ENCODE measurements at places on chromosomes 12 and 14. TPM values are rescaled to one million over a fixed set of nuclear protein-coding genes. Genes with fewer than 3 reads are reported as not detected.

GRCh38 chr12:7068994-7069346 is 8.5 kb downstream of the C1S start:
- DNase-seq: no peak

GRCh38 chr14:57609192-57610075 is 115.8 kb upstream of the CCDC198 start:
- no peak for DNase-seq

DNA sequence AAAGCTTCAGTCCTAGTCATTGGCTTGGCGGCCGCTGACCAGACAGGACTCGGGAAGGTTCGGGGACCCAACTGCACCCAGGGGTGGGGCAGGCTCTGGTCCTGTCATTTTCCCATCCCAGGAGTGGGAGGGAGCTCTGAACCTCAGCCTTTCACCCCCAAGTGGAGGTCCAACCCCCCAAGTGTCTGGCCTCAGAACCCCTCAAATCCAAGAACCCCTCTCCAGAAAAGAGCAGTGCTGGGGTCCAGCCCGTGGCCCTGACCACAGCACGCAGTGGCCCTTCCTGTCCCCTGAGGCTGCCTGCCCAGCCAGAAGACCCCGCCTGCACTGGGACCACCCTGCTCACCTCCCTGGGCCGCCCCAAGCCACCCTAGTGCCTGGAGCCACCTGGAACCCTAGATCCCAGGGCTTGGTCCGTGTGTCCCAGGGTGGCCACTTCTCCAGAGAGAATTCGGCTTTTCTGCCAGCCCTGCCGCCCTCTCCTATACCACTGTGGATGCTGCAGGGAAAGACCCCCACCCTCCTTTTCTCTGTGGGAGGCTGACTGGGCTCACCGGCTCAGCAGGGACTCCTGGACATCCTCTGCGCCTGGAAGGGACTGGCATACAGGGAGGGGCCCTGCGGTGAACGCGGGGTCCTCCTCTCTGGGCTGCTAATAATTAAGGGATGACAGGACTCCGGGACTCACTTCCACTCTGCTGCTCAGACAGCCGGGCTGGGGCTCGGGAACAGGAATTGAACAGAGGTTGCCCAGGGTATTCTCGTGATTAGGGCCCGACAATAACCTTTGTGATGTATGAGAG is 326.9 kb upstream of the SFSWAP start:
- DNase-seq: peak; percentile 54

DNA sequence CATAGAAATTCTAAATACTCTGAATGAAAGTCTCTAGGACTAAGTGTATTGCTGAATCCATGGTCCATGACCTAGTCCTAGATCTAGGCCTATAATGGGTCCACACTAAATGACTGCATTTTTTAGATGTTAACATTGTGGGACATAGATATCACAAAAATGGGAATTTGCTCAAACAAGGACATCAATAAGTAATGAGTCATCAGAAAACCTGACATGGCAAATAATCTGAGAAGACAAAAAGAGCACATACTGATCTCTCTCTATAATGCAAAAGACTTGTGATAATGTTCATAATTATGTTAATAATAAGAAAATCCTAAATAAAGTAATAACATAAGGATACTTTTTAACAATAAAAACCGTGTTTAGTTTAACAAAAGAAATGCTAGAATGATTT is 1168.4 kb downstream of the FSCB start:
- no peak for DNase-seq

DNA sequence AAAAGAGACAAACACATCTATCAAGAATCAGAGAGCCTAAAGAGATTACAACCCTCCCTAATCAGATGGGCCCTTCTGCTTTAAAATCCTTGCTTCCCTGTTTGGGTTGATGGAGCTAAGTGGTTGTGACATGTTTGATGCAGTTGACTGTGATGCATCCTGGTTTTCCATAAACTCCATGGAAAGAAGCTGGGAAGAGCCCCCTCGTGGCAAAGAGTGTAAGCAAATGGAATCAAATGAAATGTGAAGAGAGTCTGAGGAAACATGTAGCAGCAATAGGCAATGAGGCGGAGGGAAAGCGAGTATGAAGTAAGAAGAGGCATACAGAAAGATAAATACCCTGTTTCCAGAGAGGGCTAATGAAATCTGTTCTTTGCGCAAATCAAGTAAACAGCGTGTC is 70.4 kb upstream of the SLCO1C1 start:
- no peak for DNase-seq

DNA sequence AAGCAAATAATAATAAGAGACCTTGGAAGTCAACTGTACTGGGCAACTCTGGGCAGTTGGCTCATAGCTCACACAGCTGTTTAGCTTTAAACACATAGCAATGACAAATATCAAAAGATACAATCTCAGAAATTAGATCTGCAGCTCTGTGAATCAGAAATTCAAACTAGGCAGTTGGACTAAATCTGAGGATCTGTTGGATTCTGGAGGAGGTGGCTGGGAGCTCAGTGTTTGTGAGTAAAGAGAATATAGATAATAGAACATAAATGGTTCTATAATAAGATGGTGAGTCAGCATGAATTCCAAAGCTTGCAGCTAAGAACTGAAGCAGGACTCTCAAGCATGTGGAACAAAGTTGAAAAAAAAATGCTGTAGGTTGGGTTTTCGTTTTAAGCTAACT is 1949.4 kb upstream of the SEL1L start:
- DNase-seq: no peak

DNA sequence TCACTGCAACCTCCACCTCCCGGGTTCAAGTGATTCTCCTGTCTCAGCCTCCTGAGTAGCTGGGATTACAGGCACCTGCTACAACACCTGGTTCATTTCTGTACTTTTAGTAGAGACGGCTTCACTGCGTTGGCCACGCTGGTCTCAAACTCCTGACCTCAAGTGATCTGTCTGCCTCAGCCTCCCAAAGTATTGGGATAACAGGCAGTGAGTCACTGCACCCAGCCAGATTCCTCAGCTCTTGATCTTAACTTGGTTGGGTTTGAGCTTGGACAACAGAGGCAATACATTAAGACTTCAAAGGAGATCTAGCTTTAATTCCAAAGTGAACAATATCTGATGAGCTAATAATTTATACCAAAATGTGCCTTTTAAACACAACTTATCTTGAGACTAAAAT is 5.6 kb downstream of the DAZAP2 start:
- no peak for DNase-seq

- no peak for DNase-seq
Observed at GRCh38 chr12:79367032-79367589, 323.7 kb downstream of the PAWR start.

- DNase-seq: no peak
Observed at GRCh38 chr14:74904635-74905503, 18.2 kb downstream of the RPS6KL1 start.

DNA sequence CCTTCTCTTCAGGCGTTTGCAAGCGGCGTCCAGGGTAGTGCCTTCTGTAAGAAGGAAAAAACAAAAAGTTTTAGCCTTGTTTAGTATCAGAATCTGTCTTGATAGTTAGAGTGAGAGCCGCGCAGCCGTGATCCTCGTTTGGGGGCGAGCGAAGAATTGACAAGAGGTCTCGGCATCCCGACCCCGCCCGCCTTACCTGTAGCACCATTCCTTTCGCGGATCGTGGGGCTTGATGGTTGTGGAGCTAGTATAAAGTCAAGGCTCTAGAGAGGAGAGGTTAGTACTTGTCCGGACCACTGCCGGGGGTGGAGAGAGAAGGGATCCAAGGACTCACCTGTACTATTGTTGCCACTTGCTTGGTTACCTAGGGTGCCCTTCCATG is 494 bp downstream of the TMTC3 start:
- DNase-seq: peak; percentile 68

DNA sequence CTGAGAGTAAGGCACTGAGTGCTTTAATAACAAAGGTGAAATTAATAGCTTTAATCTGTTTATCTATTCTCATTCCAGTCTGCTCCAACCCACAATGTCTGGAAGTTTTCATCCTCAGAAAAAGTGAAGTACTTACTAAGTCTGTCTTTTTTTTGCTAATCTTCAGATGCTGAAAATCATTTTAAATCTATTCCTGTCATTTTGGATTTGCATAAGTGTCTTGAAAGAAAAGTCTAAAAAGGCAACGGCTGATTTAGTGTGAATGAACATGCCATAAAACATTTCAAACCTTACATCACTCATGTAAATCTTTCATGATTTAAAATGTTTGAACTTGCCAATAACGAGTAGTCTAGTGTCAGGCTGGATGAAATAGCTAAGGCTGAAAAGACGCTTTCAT is 685.6 kb downstream of the RPS29 start:
- DNase-seq: no peak

GRCh38 chr12:125544960-125545359 is 479.7 kb downstream of the AACS start:
- no peak for DNase-seq

DNA sequence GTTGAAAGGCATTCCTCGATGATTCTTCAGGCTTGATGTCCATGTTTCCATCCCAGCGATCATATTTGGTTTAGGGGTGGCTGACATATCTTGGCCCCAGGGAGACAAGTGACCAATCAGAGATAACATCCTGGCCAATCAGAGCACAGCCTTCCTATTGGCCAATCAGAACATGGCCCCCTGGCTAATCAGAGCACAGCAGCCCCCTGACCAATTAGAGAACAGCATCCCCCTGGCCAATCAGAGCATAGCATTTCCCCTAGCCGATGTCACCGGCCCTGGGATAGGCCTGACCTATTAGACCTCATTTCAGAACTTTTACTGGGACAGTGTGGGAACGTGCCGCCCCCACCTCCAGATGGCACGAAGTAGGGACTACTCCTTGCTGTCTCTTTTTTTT is 182.2 kb downstream of the AACS start:
- DNase-seq: no peak

DNA sequence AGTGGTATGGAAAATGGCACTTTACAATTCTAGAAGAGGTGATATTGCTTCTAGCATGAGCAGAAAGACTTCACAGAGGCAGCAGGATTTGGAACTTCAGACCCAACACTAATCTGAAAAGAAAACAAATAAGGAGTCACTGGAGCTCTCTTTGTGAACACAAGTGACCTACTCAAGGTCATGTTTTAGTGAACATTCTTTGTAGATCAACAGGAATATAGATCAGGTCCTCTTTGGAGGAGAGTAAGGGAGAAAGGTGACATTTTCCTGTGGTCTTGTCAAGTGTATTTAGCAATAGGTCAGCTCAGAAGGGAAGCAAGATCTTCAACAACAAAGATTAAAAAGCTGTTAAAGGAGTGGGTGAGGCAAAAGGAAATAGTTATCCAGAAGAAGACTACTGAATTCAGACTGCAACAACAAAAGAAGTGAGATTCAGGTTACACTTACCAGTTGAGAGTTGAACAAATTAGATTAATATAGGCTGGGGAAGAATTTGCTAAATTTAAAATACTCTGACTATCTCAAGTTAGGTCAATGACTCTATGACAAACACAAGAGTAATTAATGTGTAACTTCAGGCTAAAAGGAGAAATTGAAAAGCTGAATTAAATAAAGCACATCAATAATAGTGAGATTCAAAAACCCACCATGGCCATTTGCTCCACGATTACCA is 528.2 kb downstream of the RPS29 start:
- DNase-seq: no peak

- DNase-seq: no peak
Observed at GRCh38 chr12:17192721-17193120, 586.8 kb upstream of the LMO3 start.

GRCh38 chr12:78494911-78495310 is 369.7 kb upstream of the SYT1 start:
- no peak for DNase-seq

- DNase-seq: no peak
Observed at GRCh38 chr12:49501895-49502294, 36.9 kb upstream of the KCNH3 start.

LALBA gene
- polyA plus RNA-seq: not detected

MYO1H gene
- not detected for polyA plus RNA-seq

MAPKAPK5 gene
- polyA plus RNA-seq: 32.9 TPM

Measured in sigmoid colon (tissue), 7 donors.